SJCRH30 (cell line): ENCODE measurements at places on chromosomes 6 and 20.
A peak's percentile ranks its signal among the peaks of the same experiment; 100 is the strongest.

GRCh38 chr6:111720931-111721496 is 115.3 kb upstream of the TRAF3IP2 start:
- no peak for DNase-seq

DNA sequence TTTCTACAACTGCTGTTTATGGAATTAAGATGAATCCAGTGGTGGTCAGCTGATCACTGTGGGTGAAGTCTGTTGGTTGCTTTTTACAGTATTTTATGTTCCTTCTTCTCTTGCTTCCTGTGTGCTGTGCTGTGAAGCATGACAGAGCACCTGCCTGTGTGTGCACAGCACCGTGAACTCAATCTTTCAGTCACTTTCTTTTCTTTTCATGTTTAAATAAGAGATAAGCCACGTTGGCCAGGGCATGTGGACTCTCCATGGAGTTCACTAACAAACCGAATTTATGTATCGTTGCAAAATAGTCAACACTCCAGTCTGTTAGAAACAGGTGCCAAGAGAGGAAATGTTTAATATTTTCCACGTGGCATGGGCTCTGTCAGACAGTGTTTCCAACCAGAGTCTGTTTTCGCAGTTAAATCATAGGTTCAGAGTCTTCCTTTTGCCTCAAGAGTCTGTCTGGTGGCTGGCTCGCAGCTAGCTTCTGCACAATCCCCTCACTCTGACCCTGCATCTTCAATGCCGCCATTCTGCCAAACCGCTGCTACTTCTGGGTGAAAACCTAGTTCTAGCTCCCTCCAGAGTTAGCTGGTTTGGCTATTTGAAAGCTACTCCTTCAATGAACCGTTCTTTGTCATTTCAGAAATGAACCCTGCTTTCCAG is 73.2 kb downstream of the QRSL1 start:
- no peak for DNase-seq

DNA sequence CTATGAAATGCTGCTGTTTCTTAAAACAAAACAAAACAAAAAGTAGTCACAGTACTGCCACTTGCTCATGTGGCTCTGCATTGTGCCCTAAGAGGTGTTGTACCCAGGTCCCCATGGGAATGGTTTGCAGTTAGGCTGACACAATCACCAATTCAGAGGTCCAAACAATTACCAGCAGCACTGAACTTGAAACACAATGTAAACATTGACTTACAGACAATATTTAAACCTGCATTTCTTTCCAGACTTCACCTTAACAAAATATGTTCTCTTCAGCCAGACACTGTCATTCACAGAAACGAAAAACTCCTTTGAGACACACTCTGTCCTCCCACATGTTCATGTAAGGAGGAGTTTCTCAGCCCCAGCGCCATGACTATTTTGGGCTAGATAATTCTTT is 206.8 kb upstream of the ARG1 start:
- DNase-seq = no peak

GRCh38 chr20:7146552-7147219 is 379.2 kb downstream of the BMP2 start:
- no peak for DNase-seq

GRCh38 chr6:51098791-51099190 is 280.1 kb downstream of the TFAP2B start:
- DNase-seq = no peak

DNA sequence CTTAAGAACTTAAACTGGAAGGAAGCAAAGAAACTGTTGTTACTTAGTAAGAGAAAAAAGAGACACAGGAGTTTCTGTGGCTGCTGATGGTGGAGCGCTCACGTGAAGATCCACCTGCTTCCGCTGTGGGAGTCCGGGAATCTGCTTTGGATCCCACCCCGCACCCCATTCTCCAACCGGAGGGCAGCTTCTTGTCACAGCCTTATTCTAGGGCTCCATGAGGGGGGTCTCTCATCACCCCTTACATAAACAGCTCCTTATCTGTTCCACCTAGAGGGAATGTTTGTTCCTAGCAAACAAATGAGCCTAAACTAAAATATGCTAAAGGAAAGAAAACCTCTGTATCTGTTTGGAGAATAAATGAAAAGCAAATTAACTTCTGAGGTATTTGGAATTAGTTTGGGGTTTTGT is 280.5 kb downstream of the QKI start:
- DNase-seq = no peak

GRCh38 chr6:145139895-145140294 is 595.4 kb downstream of the EPM2A start:
- no peak for DNase-seq

GRCh38 chr6:20705741-20706140 is 171.5 kb downstream of the CDKAL1 start:
- no peak for DNase-seq

- DNase-seq = no peak
Measured at GRCh38 chr6:106390088-106390487, 29.6 kb downstream of the CRYBG1 start.

DNA sequence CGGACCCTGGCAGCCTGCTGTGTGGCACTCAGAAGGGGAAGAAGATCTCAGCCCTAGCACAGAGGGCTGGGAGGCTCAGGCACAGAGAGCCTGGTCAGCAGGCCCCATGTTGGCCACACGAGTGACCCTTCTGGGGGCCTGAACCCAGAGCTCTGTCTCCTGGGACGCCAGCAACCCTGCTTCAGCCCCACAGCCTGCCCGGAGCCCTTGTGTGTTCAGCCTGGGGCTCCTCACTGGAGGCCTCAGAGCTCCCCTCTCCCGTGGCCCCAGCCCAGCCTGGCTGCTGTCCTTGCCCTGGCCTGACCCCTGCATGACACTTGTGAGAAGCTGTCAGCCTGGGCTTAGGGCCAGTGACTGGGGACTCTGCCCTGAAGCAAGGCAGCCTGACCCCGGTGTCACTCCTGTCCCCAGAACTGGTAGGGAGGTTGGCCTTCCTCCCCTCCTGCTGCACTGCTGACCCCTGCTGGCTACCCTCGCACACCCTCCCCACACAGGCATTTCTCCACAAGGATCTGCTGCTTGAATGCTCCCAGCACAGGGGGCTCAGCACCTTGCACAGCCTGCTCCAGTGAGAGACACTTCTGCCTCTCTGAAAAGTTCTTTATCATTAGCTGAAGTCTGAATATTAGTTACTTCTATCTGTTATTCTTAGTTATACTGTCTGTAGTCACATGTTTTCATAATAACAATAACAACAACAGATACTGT is 15.4 kb upstream of the IP6K3 start:
- DNase-seq = peak; percentile 75

DNA sequence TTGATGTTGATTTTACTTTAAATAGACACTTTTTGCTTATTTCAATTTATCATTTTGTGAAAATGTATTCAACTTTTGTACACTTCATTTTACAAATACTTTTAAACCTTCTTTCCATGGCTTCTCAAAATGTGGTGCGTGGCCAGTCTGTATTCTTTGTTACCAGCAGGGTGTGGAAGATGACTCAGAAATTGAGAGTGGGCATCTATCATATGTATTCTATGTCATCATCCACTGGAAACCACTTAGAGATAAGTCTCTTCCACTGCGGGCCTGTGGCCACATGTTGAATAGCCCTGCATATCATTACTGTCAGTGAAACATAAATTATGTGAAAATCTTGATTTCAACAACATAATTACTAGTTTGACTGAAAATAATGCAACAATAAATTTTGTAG is 52.6 kb upstream of the MC3R start:
- no peak for DNase-seq

GRCh38 chr6:131877999-131878789 is 70.4 kb downstream of the ENPP1 start:
- DNase-seq = no peak

- no peak for DNase-seq
Measured at GRCh38 chr20:23289724-23290395, 60.7 kb upstream of the NXT1 start.

GRCh38 chr6:117136702-117137101 is 128.7 kb upstream of the VGLL2 start:
- no peak for DNase-seq

DNA sequence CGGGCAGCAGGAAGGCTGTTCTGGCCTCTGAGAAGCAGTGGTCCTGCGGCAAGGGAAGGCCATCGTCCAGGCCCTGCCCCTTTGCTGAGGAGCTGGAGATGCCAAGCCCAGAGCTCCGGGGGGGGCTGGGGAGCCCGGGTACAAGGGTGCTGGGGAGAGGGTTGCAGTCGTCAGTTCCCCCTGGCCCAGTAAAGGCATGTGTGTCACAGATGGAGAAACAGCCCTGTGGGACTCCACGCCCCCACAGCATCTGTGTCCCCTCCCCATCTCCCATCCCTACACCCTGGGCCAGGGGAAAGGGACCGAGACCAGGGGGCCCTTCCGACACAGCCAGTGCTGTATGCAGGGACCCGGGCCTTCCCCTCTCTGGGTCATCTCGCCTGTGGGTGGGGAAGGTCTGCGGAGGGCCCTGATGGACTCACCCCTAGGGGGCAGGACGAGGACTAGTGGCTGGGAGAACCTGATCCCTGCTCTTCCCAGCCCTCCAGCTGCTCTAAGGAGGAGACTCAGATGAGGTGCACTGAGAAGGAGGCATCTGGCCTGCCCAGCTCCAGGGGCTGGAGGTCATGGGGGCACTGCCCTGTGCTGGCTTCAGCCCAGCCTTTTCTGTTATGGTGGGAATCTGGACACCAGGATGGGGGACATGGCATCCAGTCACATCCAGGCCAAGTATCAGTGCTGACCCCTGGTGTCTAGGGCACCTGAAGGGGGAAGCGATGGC is 609 bp downstream of the MYL9 start:
- peak; percentile 60 for DNase-seq

DNA sequence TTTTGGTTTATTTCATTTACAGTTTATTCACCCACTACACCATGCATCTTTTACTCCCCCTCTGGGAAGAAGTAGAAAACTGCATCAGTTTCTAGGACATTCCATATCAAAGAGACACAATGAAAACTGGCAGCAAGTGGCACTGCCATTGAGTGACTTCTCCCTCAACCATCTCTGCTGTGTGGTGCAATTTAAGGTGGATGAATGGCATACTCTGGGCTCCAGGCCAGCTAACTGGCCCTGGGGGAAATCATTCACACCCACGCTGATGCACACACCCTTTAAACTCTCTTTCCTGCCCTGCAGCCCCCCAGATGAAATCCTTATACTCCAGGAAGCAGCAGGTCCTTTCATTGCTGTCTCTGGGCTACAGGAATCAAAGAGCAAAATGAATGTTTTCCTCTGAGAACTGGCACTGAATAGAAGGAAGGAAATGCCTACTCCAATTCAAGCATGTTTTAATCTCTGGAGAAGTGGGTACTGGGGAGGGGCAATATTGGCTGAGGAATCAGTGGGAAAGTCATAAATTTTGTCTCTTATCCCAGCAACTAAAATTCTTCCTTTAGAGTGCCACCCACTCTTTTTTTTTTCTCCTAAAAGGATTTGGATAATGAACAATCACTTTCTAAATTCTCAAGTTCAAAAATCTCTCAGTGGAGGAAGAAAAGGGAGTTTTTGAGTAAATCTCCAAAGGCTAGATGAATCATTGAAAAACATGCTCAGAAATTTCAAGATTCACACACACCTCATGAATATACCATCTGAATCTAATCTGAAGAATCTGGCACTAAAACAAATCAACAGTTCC is 16.9 kb upstream of the RFPL4B start:
- DNase-seq = peak; percentile 28

- no peak for DNase-seq
Measured at GRCh38 chr6:161085246-161085645, 93.7 kb downstream of the MAP3K4 start.

- no peak for DNase-seq
Measured at GRCh38 chr6:50147371-50147770, 97.6 kb upstream of the DEFB112 start.

GRCh38 chr6:16277101-16277981 is 39.0 kb downstream of the GMPR start:
- DNase-seq = peak; percentile 88

DNA sequence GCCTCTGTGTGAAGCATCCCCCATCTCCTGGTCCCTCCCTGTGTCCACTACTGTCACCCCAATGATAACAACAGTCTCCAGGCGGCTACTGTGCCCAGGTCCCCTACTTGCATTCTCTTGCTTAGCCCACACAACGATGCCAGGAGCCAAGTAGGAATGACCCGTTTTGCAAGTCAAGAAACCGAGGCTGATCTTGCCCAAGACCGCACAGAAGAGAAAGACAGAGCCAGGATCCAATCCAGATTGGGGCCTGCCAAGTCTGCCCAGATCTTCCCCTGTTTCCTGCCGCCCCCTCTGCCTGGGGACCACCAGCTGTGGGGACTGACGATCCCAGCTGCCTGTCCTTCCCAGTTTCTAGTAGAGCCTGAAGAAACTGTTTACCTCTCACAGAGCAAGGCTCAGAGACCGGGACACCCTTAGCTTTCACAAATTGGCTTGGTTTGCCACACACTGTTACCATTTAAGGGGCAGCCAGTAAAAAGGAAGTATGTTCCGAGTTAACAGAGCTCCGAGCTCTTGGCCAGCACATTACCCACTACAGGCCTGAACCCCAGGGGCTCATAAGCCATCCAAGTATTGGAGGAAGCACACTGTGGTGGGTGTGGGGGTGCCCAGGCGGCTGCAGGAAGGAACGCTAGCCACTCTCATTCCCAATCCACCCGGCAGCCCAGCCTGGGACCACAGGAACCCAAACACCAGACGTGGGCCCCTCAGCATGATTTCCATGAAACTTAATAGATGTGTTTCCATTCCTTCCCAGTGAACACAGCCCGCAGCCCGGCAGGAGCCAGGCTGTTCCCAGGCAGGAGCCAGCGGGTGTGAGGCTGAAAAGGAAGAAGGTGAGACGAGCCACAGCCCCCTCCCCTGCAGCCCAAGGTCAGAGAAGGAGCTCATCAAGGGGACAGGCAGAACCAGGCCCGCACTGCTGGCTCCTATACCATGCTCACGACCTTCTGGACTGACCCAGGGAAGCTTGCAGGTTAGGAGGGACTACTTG is 7.9 kb downstream of the KIAA1755 start:
- DNase-seq = no peak

- no peak for DNase-seq
Measured at GRCh38 chr20:4896971-4897497, 104.3 kb downstream of the SLC23A2 start.

GRCh38 chr20:32628960-32629530 is 43.9 kb upstream of the NOL4L start:
- DNase-seq = no peak

DNA sequence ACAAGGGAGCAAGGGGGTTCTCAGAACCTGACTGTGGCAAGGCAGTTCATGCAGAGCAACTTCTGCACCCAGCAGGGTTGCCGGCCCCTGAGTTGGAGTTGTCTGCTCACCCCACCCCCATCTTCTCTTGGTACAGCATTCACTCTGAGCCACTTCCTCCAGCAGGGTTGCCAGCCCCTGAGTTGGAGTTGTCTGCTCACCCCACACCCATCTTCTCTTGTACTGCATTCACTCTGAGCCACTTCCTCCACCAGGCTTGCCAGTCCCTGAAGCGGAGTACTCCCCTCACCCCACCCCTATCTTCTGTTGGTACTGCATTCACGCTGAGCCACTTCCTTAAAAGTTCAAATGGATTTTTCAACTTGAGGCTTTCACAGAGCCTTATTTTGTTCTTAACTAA is 79.7 kb upstream of the SYNDIG1 start:
- no peak for DNase-seq
